ENCODE measurements at places on chromosomes 12 and 14.

DNA sequence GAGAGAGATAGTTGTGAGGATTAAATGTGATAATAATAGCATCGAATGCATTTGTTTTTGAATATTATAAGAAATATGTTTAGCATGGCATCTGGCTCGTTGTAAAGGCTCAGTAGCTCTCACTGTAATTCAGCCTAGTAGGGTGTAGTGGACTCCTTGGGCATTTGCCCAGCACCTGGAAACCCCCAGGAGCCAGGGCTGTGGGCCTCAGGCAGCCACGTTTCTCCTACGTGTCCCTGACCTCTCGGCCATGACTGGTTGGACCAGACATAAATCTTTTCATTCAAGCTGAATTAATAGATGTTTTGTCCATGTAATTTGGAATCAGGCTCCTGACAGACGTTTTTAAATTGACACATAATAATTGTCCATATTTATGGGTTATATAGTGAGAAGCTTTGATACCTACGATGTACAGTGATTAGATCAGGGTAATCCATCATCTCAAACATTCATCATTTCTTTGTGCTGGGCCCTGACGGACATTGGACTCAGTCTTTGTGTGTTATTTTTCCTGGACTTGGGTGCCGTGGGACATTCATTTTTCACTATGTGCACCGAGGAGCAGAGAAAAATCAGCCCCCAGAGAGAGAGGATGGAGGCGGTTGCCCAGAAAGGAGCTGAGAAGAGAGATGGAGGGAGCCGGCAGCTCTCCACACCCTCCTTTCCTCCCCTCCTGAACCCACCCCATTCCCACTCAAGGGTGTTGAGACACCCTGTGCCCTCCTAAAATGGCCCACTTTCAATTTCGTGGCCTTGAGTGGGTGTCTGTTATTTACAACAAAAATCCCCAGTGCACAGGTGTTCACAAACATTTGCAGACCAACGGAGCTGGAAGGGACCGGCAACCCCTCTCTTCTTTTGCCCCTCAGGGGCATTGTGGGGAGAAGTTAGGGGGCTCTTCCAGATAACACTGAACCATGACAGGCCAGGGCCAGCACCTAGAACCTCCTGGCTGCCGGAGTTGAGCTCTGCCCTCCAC is 296.4 kb downstream of the DPF3 start:
- no peak for DNase-seq

DNA sequence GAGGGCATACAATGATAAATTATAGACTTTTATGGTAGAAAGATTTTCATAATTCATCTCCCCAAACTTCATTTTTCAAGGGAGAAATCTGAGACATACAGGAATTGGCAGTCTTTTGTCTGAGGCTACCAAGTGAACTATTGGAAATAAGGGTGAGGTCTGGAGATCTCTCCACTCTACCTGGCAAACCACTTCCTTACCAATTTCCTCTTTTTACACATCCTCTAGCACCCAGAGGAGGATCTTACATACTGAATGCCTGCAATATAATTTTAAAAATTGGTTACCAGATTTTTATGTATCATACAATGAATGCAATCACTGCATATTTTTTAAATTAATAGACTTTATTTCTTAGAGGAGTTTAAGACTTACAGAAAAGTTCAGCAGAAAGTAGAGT is 6.6 kb downstream of the PDE6H start:
- no peak for DNase-seq

- DNase-seq, result no peak
Observed at GRCh38 chr12:41485203-41485602, 297.1 kb downstream of the PDZRN4 start.

GRCh38 chr12:90836689-90837088 is 118.3 kb downstream of the CCER1 start:
- no peak for DNase-seq

- no peak for DNase-seq
Observed at GRCh38 chr14:78073028-78073427, 97.1 kb upstream of the NRXN3 start.

GRCh38 chr12:111222523-111222922 is 146.4 kb downstream of the PHETA1 start:
- no peak for DNase-seq

DNA sequence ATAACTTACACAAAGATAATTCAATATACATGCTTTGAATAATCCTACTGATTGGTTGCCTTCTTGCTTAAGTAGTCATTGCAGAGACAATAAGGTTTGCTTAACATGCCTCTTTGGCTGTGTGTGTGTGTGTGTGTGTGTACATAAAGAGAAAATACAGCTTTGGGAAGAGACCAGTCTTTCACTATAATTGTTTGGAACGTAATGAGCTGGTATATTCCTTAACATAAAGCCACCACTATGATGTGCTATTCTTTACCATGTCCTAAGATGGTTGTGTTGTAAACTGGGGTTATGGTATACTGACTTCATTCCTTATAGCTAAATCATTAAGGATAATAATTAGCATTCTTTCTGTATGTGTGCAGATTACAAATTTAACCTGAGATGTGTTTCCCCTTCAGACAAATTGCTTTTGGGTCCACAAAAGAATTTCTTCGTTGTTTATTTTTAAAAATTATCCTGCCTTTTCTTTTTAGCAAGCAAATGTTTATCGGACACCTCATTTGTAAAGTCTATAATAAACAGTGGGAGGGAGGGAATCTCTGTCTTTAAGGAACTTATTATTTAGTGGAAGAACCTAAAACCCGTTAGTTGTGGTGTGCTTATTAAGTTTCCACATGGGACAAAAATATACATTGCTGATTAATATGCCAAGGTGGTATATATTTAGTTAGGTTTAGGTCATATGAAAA is 74.4 kb downstream of the TMX1 start:
- DNase-seq, result no peak

DNA sequence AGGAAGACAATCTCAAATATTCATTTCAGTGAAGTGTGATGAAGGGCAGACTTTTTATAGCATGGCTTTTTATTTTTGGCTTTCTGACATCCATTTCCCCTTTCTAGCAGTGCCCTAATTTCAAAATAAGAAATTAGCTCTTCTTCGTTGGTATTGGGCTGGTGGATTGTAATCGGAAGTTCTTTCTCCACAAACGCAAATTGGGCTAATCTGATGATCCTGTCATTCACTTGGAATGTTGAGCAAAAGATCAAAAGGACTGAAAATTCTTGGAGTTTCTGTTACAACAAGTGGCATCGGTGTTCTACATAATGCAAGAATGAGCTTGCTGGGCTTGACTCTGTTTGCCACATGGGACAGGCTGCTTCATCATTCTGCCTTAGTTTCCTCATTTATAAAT is 1182.8 kb downstream of the FLRT2 start:
- no peak for DNase-seq

GRCh38 chr12:120862664-120863063 is 41.5 kb downstream of the SPPL3 start:
- no peak for DNase-seq

GRCh38 chr14:91142214-91142668 is 28.4 kb downstream of the DGLUCY start:
- no peak for DNase-seq

DNA sequence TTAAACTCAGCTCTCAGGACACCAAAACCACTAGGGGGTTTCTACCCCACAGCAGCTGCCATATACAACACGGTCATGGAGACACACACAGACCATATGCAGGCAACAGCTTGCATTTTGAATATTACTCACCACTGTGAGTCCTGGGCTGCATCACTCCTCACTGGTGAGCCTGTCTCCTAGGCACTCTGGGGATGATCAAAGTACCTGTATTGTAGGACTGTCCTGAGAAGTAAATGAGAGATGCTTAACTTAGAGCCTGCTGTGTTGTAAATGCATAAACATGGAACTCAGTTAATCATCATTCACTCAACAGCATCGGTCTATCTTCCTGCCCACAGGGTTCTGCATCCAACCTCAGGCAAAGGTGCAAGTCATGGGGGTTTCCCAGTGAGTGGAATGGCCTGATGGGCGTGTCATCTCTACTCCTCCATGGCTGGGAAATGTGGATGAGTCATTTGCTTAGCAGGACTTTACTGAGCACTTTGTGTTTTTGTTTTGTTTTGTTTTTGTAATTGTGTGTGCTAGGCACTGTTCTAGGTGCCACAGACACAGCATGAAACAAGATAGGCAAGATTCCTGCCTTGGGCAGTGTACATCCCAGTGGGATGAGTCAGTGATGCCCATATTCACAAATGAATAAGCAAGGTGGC is 1141.2 kb upstream of the TMEM132C start:
- no peak for DNase-seq

- DNase-seq, result no peak
Observed at GRCh38 chr12:28742791-28743190, 406.3 kb upstream of the FAR2 start.

GRCh38 chr14:100872259-100873095 is 31.0 kb downstream of the RTL1 start:
- no peak for DNase-seq

All from NCI-H2081 treated with DMSO at 0.1 percent for 48 hours (cell line).